ENCODE measurements at places on chromosomes 4 and X.

DNA sequence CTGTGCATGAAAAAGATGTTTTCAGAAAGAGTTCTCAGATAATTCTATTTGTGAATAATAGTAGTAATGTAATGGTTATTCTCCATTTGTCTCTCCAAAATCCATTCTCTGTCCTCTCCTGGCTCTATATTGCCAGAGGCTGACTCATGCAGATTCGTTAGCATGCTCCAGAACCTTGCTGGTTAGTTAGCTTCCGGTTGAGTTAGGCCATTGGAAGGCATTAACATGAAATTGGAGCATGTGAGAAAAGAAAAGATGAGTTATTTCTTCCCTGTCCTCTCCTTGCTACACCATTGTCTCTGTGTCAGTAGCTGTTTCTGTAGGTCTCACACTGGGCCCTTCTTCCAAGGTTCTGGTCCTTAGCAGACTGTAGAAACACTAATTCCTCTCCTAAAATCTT is 23.5 kb upstream of the PRDM8 start:
- no peak for DNase-seq

DNA sequence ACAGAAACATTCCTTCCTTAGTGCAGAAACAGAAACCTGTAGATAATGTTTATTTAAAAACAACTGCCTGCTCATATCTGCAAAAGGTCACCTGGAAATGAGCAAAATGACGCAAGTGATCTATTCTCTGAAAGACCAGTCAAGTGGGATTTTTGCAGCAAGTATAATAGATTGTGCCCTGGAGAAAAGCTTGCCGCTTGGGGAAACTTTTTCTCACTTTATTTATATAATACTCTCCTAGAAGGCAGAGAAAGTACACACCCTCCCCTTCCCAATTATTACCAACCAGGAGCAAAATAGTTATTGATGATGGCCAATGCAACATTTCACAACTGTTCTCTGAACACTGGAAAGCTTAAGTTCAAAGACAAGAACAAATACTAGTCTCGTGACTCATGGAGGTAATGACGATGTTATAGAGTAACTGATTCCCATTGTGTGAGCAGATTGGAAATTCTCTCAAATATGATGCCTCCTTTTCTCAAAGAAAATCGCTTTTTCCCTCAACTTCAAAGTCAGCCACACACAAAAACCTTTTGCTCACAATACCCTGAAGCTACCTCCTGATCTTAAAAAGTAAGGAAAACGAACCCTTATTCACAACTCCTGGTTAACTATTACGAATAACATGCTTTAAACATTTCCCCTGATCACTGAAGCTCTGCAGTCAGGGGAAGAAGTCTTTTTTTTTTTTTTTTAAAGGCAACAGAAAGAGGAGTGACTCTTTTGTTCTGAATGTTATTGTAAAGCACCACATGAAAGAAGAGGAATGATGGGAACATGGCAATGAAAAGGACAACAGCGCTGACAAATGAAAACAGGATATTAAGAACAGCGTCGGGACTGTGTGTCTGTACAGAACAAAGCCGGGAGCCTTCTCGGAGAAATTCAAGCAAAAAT is 41.0 kb downstream of the MID1 start:
- no peak for DNase-seq

DNA sequence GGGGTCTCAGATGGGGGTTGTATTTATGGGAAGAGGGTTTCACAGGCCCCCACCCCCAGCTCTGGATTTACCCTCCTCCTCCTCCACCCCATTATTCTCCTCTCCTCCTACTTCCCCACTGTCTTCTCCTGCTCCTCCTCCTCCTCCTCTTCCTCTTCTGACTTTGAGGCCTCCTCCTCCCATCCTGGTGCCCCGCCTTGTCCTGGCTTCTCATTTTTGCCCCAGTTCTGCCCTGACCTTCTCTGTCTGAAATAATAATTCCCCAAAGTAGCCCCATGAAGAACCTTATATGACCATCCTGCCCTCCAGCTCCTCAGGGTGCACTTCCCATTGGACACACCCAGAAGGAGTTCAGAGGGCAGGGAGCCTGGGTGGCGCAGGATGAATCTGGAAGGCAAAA is 351.4 kb upstream of the GATB start:
- no peak for DNase-seq

- no peak for DNase-seq
These were observed 83.3 kb downstream of the SNCA start for GRCh38 chr4:89753601-89754066.

DNA sequence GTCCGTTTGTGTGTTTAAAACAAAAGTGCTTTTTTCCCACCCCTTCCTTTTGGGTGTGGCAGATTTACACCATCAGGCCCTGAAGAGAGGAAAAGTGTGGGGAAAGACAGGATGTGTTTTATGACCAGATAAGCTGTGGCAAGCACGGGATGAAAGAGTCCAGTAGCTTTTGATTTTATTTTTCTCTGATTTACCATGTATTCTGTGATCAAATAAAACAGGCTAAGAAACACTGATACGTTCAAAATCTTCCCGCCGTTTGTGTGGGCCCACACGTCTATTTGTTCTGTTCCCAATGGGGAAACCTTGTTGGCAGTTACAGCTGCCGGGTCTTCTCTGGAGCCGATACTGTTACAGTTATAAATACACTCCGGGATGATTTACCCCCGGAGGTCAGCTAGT is 10.8 kb downstream of the LRP2BP start:
- no peak for DNase-seq

GRCh38 chr4:156101571-156101970 is 147.9 kb upstream of the CTSO start:
- DNase-seq, result no peak

- DNase-seq, result no peak
These were observed 29.4 kb downstream of the IRF2 start for GRCh38 chr4:184444953-184445309.

DNA sequence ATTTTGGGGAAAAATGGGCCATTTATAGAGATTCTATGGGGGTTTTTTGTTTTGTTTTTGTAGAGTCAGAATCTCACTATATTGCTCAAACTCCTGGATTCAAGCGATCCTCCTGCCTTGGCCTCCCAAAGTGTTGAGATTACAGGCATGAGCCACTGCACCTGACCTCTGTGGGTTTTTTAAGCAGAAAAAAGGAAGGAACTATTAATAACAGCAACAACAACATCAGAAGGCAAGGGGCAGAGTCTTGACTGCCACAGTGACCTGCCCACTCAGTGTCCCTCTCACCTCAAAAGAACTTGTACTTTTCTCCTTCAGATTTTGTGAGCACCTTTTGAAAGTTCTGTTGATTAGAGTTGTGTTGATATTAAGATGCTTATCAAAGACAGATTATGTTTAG is 48.1 kb downstream of the FNIP2 start:
- no peak for DNase-seq

DNA sequence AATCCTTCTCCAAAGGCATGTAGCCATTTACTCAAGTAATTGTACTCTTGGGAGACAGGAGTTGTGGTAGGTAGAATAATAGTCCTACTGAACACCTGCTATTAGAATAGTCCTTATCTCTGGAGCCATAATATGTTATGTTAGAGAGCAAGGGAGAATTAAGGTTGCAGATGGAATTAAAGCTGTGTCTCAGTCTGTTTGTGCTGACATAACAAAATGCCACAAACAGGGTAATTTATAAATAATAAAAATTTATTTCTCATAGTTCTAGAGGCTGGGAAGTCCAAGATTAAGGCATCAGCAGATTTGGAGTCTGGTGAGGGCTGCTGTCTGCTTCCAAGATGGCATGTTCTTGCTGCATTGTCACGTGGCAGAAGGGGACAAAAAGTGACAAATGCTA is 24.2 kb upstream of the FRAS1 start:
- DNase-seq, result no peak

GRCh38 chr4:10983268-10983667 is 298.7 kb upstream of the CLNK start:
- no peak for DNase-seq

- no peak for DNase-seq
These were observed 376.4 kb upstream of the NOCT start for GRCh38 chr4:138639018-138639741.
